ENCODE measurements at places on chromosomes 6 and 20.

- DNase-seq, result no peak
Measured at GRCh38 chr6:74505391-74505790, 700.5 kb downstream of the COL12A1 start.

- no peak for DNase-seq
Measured at GRCh38 chr6:167550941-167551627, 226.2 kb downstream of the TTLL2 start.

DNA sequence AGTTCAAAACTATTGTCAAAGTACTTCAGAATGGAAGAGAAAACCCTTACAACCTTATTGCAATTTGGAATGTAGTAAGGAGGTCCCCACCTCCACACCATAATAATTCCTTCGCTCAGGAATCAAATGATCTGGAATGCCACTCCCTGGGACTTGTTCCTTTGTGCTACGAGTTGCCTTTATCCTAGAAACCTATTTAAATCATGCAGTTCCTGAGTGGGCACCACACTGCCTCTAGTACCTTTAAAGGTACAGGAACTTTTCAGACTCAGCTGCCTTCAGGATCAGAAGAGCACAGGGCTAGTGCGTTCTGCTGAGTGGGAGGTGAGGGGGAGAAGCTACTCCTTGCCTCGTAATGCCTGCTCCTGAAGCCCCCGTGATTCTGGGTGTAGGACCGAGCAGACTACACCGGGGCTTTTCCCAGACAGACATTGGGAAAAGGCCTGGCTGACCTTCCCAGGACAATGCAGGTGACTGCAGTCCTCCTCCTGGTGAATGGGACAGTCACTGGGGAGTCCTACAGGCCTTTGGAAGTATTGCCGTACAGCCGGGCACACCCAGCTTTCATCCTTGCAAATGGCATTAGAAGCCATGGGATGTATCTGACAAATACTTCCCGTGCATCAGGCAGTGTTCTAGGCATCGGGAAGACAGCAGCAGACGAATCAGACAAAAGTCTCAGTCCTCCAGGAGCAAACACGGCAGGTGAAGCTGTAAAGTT is 11.8 kb upstream of the TUBB2B start:
- no peak for DNase-seq

DNA sequence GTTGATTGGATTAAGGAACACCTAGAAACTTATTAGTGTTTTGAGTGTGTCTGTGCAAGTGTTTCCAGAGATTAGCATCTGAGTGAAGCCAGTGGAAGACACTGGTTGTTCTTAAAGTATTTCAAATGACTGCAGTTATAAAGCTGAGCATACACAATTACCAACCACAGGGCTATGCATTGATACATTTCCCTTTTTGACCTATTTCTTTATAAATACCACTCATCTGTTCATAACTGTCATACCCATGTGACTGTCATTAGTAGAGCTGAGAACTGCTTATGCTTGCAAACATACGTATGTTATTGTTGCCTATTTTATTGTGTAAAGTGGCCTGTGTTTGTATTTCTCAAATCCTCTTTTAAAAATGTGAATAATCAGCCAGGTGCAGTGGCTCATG is 15.3 kb upstream of the ZC3H12D start:
- DNase-seq, result no peak

DNA sequence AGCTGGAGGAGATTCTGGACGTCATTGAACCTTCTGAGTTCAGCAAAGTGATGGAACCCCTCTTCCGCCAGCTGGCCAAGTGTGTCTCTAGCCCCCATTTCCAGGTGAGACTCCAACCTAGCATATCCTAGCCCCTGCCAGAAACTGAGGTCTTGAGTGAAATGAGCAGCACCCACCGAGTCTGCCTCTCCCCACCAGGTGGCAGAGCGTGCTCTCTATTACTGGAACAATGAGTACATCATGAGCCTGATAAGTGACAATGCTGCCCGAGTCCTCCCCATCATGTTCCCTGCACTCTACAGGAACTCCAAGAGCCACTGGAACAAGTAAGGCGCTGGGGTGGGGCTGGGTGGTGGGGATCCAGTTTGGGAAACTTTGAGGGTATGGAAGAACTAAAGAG is 4.6 kb downstream of the MEA1 start:
- DNase-seq, result no peak

DNA sequence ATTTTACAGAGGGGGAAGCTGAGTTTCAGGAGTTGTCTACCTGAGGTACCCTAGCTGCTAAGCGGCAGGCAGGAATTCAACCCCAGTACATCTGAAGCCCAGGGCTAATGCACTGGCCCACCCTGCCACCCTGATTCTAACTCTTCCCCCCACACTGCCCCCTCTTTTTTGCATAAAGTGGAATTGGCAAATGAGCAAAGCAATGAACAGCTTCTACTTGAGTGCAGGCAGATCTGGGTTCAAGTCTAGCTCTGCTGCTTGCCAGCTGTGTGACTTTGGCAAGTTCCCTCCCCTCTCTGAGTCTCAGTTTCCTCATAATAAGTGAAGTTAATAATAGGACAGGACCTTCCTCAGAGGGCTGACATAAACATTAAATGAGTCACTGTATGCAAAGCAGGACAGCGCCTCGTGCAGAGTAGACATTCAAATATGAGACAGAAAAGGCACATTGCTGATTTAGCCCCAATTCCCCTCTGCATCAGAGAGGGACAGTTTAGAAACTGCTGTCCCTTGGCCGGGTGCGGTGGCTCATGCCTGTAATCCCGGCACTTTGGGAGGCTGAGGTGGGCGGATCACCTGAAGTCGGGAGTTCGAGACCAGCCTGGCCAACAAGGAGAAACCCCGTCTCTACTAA is 4.7 kb downstream of the ADA start:
- no peak for DNase-seq

GRCh38 chr20:24795436-24795835 is 153.6 kb upstream of the CST7 start:
- DNase-seq, result no peak

- DNase-seq, result no peak
Measured at GRCh38 chr6:133701633-133702331, 187.1 kb upstream of the TCF21 start.

DNA sequence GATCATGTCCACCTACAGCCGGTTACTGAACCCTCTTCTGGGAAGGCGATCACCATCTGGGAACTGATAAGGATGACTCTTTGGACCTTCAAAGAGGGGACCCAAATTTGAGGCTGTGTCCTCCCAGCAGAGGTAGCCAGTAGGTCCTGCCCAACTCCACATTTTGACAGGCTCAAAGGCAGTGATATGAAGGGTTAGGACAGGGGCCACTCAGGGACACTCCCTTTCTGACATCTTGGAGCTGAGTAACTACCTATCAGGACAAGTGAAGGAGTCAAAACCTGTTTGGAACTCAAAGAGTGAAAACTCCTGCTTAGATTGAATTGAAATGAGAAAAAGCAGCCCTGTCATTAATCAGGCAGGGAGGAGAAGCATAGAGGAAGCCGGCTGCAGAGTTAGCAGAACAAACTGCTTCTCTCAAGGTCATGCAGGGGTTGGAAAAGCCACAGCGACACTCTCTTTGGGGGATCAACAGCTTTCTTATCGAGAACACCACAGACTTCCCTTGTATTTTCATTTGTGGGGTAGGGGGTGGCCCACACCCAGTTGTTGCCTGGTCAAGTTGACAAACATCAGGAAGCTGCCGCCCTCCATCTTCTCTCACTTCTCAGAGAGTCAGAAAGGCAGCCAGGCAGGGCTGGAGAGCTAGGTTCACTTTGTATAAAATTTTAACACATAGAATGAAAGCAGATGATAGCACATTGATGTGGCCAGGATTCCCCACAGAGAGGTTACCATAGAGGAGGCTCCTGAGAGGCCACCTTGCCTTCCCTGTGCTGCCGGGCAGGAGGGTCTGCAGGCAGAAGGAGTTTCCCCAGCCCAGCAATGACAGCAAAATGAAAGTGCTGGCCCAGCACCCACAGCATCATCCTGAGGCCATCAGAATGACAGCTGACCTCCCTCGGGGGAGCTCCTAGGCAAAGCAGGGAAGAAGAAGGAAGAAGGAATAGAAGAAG is 47.6 kb downstream of the AGPAT4 start:
- DNase-seq, result no peak

- no peak for DNase-seq
Measured at GRCh38 chr6:8657522-8657921, 222.2 kb upstream of the SLC35B3 start.

- DNase-seq, result no peak
Measured at GRCh38 chr6:30443657-30444450, 45.5 kb upstream of the HLA-E start.

DNA sequence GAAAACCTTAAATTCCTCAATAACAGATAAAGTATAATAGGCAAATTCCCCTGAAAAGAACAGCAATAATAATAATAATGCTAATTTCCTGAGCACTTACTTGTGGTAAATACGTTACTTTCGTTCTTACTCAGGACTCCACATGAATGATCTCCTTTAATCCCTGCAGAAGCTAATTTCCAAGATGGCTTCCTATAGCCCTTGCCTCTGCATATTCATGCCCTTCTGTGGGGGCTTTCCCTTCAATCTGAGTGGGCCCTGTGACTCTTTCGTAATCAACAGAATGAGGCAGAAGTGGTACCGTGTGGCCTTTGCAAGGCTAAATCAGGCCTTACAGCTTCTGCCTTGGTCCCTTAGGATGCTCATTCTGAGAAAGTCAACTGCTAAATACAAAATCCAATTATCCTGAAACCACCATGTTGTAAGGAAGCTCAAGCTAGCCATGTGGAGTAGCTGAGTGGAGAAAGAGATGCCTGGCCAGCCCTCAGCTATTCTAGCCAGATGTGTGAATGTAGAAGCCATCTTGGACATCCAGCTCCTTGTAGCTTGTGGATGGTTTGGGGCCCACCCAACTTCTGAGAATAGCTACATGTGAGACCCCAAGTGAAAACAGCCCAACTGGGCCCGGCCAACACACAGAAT is 50.5 kb downstream of the MCUR1 start:
- DNase-seq, result peak; percentile 55

DNA sequence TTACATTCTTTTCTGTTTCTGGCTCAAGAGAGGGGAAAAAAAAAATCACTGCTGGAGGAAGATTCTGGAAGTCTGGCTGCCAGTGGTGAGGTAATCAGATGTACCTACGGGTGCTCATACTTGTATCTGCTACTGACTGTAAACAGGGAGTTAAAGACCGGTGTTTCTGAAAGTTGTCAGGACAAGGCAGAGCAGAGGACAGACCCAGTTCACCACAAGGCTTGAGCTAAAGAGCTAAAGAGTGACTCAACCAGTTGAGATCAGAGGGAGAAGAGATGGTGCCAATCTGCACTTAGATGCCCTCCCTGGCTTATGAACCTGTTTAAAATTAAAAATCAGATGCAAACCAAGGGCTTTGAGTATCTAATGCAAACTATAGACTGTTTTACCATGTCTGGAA is 55.4 kb downstream of the CEP162 start:
- DNase-seq, result no peak

Measured in stimulated activated naive CD8-positive, alpha-beta T cell treated with anti-CD3 and anti-CD28 coated beads, Interleukin-15, amount 100 ng/mL, for 72 hours (primary cell).